ENCODE measurements at places on chromosomes 4 and X. TPM values are rescaled to one million over a fixed set of nuclear protein-coding genes. Genes with fewer than 3 reads are reported as not detected.

The EXOC1 gene
- 47.0 TPM for total RNA-seq

The FGF13 gene
- total RNA-seq = 49.3 TPM

The DAPP1 gene
- 10.5 TPM for total RNA-seq

The UCHL1 gene
- 32.9 TPM for total RNA-seq

The ZDHHC15 gene
- 2.9 TPM for total RNA-seq

The PAGE5 gene
- not detected for total RNA-seq

The USP26 gene
- total RNA-seq = not detected

The FUNDC2 gene
- 59.4 TPM for total RNA-seq

The FAM199X gene
- total RNA-seq = 25.4 TPM

The ATOH1 gene
- total RNA-seq = not detected
